Transverse colon (tissue), 4 donors: ENCODE measurements at places on chromosomes 11 and 22.

DNA sequence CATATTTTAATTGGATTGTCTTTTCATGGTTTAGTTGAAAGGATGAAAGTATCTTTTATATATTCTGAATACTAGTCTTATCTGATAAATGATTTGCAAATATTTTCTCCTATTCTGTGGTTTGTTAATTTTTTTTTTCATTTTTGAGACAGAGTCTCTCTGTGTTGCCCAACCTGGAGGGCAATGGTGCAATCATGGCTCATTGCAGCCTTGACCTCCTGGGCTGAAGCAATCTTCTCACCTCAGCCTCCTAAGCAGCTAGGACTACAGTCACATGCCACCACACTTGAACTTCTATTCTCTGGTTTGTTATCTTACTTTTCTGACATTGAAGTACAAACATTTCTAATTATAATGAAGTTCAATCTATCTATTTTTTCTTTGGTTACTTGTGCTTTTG, 30.0 kb upstream of the FAR1 start:
- no peak for DNase-seq

DNA sequence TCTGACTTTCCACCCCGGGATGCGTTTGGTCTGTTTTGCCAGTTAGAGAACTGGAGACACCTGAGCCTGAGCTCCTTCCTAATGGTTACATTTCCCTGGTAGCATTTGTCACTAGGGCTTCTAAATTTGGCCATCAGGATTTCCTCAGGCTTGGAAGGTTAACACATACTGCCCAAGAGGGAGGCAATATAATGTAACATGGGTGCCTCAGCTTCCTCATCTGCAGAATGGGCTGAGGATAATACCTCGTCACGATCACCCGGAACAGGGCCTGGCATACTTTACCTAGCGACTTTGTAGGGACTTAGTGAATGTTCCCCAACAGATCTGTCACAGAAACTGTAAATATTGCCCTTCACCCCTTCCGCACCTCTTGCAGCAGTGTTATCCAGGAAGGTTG, 11.3 kb downstream of the IL17RA start:
- no peak for DNase-seq

DNA sequence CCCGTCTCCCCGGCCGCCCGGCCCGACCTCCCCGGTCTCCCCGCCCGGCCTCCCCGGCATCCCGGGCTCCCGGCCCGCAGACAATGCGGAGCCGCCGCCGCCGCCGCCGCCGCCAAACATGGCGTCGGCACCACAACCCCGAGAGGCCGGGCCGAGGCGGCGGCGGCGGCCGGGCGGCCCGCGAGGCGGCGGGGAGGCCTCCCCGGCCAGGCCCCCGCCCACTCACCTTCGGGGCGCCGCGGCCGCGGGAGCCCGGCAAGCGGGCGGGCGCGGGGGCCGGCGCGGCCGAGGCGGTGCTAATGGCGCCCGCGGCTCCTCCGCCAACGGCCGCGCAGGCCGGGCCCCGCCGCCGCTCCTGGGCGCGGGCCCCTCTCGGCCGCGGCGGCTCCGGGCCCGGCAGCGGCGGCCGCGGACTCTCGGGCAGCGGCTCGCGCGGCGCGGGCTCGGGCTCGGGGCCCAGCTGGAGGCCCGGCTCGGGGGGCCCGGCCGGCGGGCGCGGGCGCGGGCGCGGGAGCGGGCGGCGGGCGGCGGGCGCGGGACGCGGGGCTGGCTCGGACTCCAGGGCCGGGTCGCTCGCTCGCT, 311 bp downstream of the BRD1 start:
- no peak for DNase-seq

DNA sequence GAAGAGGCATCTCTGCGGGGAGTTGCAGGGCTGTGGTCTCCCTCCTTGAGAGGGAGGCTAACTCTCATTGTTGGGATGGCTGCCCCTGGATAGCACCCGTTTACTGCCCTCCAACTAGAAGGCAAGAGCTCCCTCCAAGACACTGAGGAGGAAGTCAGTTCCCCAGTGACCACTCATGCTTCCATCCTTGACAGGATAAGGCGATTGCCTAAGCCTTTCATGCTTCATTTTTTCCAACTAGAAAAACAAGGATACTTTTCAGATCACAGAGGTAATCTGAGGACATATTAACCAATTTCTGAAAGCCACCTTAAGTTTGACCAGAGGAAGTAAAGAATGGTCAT, 186.6 kb downstream of the MAML2 start:
- DNase-seq, result no peak

DNA sequence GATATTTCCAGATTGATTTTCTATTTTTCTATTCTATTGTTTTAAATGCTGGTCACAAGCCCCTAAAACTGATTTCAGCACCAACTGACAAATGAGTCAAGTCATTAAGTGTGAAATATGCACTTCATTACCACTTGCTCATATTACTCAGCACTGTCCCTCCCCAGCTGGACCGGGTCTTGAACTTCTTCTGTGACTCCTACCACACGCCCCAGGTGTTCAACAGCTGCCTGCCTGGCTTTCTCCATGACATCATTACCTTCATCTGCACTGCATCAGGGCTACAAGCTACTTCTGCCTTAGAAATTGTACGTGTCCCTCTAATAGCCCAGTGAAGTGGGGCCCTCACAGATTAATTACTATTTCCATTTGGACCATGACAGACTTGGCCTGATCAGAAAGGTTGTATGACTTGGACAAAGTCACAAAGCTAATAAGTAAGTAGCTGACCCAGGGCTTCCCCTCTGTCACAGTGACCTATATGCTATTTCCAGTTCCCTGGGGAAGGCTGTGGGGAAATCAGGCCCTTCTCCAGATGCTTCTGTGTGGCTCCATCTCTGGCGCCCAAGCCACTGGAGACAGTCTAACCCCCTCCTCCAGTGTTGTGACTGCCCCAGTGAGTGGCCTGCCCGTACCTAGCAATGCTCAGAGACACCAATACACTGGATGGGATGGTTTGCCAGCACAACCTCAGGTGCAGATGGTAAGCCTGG, 18.1 kb downstream of the TBC1D10A start:
- DNase-seq, result peak; percentile 63

GRCh38 chr11:5665746-5666401, 19.0 kb downstream of the TRIM5 start:
- DNase-seq, result no peak

GRCh38 chr11:118078911-118079411, 2.1 kb downstream of the TMPRSS4 start:
- DNase-seq, result peak; percentile 49

DNA sequence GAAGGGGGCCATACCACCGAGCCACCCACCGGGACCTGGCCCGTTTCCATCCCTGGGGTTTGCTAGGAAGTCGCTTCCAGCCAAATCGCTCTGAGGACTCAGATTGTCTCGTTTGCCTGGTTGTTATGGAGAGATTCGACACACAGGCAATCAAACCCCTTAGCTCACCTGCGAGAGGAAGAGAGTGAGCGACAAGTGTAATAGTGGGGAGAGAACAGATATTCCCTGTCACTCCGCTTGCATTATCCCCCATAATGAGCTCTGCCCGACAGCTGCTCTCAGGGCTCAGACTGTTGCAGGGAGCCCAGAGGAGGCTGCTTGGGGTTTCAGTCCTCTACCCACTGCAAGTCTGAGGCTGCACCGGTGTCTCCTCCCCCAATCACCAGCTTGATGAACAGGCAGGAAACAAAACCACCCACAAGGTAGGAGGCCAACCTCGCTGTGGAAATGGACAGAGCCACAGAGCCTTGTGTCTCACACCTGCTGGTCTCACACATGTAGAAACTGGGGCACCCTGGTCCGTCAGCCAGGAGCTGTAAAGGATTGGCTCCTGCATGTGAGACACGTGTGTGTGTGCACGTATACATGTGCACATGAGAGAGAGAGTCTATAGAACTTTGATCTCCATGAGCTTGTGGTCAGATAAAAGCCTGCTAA, 351.1 kb downstream of the BUD13 start:
- DNase-seq, result no peak

GRCh38 chr22:17303840-17304779, 65.2 kb upstream of the CECR2 start:
- DNase-seq, result peak; percentile 21

GRCh38 chr11:9210922-9211320, 54.2 kb downstream of the DENND5A start:
- DNase-seq, result no peak
